ENCODE measurements at places on chromosomes 3 and 15.

DNA sequence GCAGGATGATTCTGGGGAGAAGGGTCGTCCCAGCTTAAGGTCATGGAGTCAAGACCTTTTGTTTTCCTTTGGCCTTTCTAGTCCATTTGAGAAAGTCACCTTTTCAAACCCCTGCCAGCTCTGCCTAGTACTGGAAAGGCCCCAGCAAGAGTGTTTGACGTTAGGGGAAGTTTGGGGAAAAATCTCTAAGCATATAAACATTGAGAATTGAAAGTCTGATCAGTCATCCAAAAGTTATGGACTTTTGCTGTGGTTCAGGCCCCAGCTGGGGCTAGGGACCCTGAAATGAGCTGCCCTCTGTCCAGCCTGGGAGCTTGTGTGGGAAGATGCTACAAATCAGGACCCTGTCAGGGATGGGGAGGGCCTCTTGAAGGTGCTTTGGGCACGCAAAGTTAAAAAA lies 21.6 kb downstream of the SLC6A6 start:
- DNase-seq: no peak

DNA sequence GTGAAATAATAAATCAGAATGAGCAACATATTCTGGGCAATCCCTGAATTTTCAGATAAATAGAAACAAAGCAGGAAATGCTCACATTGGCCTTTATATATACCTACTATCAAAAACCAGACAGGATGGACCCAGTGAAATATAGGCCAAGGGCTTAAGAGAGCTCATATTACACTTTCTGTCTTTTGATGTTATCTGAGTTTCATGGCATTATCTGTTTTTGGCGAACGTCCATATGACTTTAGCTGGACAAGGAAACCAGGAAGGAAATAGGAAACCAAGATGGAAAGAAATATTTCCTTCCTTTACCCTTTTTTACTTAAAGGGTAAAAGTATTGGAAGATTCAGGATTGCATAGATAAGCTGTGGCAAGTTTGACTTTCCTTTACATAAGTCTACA lies 274.8 kb downstream of the THSD4 start:
- no peak for DNase-seq

- DNase-seq: no peak
Observed at GRCh38 chr3:18812316-18812715, 336.0 kb upstream of the KCNH8 start.

DNA sequence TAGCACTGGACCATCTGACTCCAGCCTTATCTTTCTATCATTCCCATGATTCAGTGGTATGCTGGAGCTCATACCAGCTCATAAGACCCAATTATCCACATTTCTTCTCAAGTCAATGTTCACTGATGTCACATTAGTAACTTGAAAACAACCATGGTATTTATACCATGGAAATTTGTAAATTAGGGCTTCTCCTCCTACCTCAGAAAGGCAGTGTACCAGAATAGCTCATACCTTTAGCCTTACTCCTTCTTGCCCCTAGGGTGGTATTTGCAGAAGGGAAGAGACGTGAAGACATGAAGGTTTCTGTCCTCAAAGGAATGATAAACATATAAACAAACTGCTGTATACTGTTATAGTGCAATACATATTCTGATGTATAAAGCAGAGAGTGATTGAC lies 114.2 kb downstream of the NEK11 start:
- no peak for DNase-seq

GRCh38 chr3:18609187-18609586 lies 184.0 kb upstream of the SATB1 start:
- DNase-seq: no peak

DNA sequence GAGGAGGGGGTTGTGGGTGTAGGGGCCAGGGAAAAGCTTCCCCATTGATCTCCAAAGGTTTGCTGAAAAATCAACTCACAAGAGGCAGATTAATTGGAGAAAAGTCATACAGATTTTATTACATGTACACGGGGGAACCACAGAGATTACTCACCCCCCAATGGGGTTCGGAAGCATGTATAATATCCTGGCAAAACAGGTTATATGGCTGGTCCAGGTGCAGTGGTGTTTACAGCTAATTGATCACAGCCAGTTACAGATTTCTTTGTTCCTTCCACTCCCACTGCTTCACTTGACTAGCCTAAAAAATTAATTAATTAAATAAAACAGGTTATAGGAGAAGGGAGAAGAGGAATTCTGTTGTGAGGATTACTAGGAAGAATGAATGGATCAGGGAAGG lies 22.4 kb downstream of the PRKCI start:
- no peak for DNase-seq

DNA sequence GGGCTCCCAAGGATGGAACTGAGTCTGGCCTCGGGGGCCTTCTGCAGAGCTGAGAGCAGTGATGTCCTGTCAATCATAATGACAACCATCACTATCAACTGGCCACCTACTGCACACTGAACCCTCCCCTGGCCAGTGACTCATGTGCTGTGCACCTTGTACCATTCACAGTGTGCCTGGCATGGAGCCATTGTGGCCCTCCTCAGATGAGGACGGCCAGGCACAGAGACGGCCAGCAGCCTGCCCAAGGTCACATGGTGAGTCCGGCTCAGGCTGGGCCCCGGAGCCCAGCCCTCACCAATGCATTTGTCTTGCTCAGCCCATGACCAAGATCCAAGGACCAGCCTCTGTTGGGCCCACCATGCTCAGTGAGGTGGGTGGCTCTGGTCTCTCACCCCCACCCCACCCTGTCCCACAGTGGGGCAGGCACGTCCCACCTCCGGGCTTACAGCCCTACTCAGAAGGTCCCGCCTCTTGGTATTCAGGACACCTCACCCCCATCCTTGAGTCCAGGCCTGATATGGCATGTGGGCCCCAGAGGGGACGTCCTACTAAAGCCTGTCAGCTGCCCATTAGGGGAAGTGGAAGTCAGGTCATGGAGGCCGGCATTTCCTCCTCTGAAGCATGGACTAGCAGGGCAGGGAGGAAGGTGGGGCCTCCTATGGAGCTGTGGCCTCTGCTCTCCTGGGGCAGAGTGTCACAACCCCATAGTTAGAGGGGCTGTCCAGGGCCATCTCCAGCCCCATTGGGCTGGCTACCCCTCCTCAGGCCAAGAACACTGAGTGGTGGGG lies 35.9 kb upstream of the TMEM115 start:
- no peak for DNase-seq

DNA sequence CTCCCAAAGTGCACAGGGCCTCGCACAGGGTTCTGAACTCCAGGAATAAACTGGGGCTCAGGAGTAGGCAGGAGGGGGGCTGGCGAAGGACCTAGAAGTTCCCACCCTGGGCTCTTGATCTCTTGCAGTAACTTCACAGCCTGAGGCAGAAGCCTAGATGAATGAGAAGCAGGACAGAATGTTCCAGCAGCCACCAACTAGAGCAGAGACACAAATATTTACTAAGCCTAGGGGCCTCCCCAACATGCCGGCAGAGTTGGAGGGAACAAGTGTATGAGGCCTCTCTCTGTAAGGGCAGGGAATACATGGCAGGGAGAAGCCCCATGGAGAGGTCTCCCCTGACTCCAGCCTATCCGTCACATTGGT lies 25.3 kb upstream of the C15orf39 start:
- DNase-seq: no peak

DNA sequence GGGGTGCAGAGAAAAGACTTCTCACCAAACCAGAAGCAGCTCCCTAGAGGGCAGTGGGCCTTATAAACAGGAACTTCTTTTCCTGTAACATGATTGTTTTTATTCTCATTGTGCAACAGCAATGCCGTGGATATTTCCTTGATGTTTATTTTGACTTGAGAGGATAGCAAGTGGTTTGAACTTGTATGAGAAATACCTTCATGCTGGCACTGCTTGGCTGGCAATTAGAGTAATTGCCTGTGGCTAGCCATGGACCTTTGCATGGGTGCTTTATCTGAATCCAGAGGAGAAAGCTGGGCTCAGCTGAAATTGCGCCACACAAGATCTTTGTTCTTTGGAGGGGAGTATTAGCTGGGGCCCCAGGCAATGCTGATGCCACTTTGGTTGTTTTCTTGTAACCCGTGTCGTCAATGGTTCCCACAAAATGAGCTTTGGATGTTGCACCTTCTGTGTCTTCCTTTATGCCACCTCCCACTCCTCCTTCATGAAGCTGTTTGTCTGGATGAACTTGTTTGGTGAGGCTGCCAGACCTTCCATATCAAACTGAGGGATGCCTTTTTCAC lies 37.9 kb downstream of the CMTM8 start:
- DNase-seq: no peak

DNA sequence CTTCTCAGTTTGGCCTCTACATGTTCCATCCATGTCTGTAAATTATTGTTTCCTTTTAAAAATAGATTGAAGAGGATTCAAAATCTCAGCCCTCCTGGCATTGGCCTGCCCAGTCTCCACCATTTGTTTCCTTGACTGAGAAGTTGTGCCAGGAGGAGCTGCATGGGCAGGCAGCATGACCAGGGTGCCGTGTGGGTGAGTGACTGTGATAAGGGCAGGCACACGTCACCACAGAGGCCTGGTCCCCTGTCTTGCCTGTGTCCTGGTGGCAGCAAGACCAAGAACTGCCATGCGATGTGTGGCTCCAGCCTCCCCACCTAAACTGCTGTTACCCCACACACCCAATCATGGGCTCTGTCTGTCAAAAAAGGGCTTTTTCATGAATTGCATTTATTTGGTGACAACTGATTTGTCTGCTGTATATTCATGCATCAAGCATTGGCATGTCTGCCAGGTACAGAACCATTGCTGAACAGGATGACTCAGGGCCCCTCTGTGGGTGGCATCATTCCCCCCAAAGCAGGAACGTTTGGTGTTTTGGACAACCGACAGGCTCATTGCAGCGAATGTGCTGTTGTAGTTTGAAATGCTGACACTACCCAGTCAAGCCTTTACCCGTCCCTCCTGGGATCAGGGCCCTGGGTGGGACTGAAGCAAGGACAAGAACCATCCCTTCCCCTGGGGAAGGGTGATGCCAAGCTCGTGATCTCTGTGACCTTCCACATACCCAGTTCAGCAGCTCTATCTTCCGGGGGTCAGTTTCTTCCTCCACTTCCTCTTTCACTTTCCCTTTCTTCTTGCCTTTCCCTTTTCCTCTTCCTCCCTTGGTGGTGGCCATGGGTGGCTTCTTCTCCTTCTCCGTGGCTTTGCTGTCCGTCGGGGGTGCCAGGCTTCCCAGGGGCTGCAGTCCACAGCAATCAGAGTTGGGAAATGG lies 51.6 kb downstream of the TRPM1 start:
- DNase-seq: no peak

DNA sequence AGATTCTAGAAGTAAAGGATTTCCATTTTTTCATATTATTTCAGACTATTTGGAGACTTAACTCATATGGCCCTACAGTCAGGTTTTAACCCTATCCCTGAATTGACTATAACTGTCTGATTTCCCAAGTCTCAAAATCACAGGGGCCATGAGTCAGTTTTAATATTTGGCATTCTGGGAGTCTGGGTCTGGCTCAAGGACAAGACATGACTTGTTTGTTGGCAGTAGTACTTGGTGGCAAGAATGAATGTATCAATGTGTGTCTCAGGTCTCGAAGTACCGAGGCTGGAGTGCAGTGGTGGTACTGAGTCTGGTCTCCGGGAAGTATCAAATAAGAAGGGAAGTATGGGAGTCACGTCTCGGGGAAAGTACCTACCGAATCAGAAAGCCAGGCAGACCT lies 10.8 kb downstream of the UMPS start:
- DNase-seq: no peak

DNA sequence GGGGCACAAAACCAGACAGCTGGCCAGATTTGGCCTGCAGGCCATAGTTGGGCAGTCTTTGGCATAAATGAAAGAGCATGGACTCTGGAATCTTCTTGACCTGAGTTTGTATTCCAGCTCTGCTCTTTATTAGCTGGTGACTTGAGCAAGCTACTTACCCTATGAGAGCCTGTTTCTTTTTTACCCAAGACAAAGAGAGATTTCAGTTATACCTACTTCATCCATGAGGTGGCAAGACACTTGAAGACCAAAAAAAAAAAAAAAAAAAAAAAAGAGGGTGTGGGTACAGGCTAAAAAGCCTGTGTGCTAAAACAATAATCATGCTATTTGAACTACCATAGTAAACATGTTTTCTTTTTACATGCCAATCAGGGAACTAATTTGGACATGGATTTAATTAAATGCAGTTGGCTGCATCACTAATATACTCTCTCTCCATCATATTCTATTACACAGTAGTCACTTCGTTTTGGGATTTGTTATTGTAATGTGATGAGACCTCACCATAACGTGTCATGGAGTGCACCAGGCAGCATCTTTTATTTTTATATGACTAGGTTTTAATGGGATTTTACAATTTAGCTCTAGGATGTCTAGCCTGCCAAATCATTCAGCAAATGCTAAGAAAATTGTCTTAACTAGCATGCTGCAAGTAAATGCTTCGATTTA lies 109.2 kb upstream of the FHIT start:
- no peak for DNase-seq

- DNase-seq: no peak
Observed at GRCh38 chr3:170368921-170369320, 11.4 kb downstream of the SKIL start.
